Activated T-helper 9 cell treated with anti-CD3 and anti-CD28 coated beads, Interleukin-2, amount 50 U/mL, for 16 hours (primary cell): ENCODE measurements at places on chromosomes 5 and 9.

DNA sequence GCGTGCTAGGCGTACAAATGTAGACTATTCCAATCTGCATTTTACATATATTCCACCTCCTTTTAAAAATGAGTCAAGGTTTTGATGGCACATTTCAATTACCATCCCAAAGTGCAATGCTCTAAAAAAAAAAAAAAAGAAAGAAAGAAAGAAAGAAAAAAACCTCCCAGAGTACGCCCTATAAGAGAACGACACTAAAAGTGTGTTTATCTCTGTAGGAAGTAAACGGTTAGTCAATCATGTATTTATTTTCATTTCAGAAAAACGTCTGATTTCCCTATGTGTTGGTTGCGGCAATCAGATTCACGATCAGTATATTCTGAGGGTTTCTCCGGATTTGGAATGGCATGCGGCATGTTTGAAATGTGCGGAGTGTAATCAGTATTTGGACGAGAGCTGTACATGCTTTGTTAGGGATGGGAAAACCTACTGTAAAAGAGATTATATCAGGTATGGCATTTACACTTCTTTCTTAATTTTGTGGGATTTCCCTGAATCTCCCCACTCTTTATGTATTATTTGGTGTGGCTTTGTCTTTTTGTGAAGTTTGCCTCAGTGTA lies 1.1 kb downstream of the ISL1 start:
- no peak for DNase-seq

DNA sequence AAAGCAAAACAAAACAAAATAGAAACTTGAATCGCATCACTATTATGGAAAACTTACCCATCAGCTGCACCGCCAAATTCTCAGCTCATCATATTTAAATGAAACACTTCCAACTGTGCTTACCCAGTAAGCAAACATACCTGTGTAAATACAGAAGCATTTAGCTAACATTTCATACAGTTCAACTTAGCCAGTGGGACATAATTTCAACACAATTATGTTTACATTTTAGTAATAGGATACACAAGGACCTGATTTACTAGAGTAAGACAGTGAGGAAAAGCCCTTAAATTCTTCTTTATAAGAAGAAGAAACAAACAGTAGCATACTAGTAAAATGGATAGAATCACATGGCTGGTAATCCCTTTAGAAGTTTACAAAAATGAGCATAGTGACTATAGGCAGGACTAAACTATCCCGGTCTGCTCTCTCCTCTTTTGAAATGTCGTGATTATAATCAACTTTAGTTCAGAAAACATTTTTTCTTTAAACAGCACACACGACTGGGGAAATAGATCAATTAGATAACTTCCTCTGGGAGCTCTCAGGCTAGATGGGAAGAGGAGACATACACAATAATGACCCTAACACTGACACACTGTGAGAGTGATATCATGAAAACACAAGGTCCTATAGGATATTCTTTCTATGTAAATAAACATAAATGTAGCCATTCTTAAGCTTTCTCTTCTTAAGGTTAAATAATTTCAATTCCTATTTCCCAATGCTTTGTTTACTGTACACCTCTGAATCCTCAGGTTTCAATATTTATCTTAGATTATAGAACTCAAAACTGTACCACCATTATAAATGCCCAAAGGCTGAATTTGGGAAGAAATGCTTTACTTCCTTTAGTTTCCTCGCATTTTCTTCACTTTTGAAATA lies 15.9 kb upstream of the CDC20B start:
- no peak for DNase-seq

DNA sequence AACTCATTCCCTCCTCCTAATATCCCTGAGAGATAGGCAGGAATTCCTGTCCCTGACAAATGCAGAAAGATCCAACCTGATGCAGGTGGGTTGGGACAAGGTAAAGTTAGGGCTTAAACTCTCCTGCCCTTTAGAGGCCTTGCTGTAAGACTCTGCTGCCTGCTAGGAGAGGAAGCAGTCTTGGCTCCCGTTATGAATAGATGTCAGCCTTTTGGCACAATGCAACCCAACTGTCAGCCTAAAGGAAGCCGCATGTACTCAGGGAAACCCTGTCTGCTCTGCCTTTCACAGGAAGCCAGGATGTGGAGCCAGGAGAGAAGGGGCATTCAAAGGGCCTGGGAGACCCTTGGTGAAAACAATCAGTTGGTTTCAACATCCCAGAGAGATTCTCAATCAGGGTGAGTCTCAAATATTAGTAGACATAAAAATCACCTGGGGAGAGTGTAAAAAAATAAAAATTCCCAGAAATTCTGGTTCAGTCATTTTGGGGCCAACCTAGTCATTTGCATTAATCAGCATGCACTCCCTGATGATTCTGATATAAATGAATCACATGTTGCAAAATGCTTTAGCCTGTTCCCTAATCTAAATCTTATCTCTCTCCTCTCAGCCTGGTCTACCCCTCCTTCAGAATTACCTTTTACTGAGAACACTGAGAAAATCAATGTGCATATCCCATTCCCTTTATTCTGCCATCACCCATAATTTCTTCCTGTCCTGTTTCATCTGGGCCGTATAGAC lies 136.2 kb upstream of the TRIM32 start:
- DNase-seq = no peak

GRCh38 chr9:86079421-86079831 lies 19.9 kb downstream of the GOLM1 start:
- DNase-seq = no peak

DNA sequence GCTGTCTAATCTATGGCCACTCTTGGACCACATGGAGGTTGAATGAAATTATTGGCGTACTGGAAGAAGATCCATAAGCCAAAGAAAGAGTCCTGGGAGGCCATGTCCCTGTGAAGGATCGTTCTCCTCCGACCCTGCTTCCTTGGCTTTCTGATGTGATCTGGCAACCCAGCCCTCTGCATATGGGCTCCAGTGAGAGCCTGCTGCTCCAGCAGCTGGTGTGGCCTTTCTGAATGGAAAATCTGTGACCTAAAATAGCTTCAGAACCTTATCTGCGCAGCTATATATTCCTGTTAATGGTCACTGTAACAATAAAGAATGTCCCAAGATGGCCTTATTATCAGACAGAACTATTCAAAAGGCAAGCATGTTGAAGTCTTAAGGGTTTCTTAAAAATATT lies 40.2 kb upstream of the PHF2 start:
- DNase-seq = no peak

- no peak for DNase-seq
These were observed 145.9 kb upstream of the ADCY2 start for GRCh38 chr5:7250004-7250403.

DNA sequence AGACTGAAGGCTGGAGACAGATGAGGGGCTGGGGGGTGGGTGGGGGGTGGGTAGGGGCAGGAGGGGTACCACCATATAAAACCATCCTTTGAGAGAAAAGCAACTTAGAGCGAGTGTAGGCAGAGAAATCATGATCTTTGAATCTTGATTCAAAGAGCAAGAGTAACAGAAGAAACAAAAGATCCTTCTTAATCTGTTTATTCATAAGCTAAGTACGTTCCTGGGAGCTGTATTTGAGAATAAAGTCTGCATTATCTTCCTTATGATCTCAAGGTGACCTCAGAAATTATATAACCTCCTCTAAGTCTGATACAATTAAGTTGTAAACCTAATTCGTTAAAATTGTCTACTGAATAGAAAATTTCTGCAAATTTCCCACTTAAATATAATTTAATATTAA lies 558.8 kb downstream of the NR2F1-AS1 start:
- no peak for DNase-seq

DNA sequence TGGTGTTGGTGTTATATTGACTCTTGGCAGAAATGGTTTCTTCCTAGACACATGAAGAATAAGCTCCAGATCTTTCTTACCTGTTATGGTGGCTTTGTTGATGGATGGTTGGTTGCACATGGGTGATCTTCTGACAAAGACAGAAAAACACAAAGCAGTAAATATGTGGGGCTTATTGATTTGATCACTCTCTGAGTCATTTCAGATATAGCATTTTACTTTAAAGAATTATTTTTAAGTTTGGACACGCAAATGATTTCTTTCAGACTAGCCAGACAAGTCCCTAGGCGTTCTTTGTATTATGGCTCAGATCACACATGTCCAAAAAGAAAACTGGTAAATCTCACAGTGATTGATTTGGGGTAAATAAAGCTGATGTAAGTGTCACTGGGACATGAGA lies 597.6 kb downstream of the RAB3C start:
- no peak for DNase-seq

DNA sequence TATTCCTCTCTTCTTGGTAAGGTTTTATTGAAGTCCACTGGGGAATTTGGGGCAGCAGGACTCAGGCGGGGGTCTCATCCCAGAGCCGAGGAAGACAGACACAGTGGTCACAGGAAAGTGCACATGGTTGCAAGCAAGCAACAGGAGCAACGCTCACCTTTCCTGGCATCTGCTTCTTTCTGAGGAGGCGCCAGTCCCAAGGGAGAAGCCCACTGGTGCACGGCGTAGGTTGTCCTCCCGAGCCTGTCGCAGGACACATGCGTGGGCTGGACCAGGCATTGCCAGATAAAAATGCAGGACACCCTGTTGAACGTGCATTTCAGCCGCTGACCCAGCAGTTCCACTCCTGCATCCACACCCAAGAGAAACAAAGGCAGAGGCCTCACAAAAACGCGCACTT lies 72.4 kb upstream of the OLFM1 start:
- DNase-seq = no peak

GRCh38 chr5:155101697-155102096 lies 88.1 kb downstream of the KIF4B start:
- no peak for DNase-seq

DNA sequence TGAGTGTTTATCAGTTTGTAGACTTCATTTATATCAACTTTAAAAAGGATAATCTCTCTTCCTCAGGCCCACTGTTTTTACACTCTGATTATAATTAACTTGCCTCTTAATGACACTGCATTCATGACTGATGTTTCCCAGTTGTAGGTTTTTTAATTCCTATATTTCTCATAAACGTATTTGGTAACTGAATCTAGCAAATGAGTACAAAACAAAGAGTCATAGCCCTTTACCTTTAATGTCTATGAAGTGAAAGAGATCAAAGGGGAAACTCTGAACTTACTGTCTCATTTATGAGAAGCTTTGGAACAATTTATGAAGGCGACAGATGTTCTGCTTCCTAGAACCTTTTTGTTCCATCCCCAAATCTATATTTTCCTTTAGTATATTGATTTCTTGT lies 56.6 kb upstream of the ABCA1 start:
- DNase-seq = no peak

DNA sequence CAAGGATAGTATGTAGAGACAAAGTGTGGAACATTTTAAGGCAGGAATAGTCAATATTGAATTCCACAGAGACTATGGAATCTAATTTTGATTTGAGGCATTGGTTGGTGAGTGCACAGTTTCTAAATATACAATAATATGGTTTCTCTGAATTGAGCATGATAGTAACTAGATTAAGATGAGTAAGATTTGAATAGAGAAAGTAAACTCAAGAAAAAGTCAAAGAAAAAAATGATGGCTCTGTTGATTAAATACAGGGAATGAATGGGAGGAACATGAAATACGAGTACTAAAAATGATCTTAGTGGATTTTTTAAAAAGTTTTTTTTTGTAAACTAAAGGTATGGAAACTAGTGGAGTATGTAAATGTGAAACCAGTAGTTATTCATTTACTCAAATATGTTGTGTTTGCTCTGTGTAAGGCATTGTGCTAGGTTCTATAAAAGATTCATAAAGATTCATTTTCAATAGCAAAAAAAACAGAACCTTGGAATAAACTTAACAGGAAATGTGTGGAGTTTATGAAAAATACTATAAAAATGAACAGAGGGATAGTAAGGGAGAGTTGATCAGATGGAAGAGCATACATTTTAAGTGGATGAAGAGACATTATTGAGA lies 101.2 kb downstream of the ZCCHC7 start:
- DNase-seq = no peak

DNA sequence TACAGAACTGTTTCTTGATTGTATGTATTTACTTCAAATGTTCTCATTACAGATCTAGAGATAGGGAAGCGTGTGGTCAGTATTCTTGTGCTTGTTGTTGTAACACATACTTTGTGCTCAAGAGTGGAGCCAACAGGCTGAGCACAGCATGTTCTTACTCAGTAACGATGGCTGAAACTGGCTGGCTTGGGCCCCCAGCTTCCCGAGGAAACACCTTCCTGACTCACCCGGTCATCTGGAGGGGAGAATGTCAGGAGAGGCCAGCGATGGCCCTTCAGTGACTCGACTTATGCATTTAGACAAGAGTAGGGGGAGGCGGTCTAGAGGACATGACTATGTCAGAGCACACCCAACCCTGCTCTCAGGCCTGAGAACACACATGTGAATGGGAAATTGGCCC lies 25.6 kb downstream of the ZNF474 start:
- no peak for DNase-seq

DNA sequence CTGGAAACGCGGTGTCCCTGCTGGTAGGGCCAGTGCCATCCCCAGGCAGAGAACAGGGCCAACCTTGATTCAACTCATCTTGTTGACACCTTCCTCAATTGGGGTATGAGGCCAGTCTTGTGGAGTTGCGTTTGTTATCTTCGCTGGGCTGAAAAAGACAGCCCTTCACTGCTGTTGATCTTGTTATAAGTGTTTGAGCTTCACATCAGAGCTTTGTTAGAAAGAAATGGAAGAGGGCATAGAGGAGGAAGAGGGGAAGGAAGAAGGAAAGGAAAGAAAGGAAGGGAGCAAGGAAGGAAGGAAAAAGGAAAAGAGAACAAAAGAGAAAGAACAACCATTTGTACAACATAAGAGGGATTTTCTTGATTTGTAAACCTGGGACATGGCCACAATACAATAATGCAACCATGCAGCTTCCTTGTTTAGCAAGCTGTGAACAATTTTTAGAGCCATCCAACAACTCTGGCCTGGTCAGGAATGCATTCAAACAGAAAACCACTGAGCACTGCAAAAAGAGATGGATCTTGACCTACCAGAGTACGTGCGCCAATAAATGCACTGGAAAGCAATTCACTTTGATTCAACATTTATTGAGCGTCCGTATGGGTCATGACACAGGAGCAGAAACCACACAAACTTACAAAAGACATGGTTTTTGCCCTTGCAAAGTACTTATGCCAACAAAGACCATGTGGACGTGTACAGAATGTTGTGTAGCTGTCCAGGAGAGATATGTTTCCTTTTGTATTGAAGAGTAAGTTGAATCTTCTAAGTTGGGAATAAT lies 152.9 kb downstream of the TLE1 start:
- no peak for DNase-seq

- no peak for DNase-seq
These were observed 2.6 kb downstream of the IARS1 start for GRCh38 chr9:92290785-92291429.

- DNase-seq = no peak
These were observed 208.3 kb downstream of the ENC1 start for GRCh38 chr5:74432216-74432615.

DNA sequence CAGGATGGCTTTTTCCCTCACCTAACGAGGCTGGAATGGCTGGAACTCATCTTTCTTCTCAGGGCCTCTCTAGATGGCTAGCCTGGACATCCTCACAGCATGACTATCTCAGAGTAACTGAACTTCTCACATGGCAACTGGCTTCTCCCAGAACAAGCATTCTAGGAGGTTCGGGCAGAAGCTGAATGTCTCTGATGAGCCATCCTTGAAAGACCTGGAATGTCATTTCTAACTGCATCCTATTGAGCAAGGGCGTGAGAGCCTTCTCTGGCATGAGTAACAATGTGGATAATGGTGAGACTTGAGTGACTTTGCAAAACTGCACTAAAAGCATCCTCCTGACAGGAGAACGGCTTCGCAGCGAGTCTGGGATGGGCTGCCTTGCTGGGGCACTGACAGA lies 487.7 kb downstream of the MAT2B start:
- no peak for DNase-seq
